Activated CD8-positive, alpha-beta T cell treated with anti-CD3 and anti-CD28 coated beads, Interleukin-2, amount 10 ng/mL, durations not matched to agents 7 days and 5 days (primary cell): ENCODE measurements at places on chromosomes 6 and 20. TPM values are rescaled to one million over a fixed set of nuclear protein-coding genes. Genes with fewer than 3 reads are reported as not detected.

DNA sequence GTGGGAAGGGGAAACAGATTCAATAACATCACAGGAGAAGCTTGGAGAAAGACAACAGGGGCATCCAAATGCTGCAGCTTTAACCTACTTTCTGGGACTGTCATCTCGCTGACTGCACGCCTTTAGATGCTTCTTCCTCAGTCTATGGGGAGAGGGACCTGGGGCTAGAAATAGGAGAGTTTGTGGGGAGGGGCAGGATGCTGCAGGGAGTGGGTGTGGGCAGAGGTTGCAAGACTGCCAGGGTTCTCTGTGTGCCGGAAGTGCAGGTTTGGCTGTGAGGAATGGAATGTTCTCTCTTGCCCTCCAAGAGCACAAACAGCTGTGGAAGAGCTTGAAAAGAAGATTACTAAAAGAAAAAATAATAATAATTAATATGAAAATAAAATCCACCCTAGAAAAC is 93.2 kb downstream of the FOXO3 start:
- no peak for DNase-seq

GRCh38 chr6:33356295-33356694 is 35.3 kb upstream of the KIFC1 start:
- DNase-seq = no peak

CCM2L gene
- total RNA-seq = not detected

VSX1 gene
- not detected for total RNA-seq

TRIM31 gene
- total RNA-seq = not detected
